Stimulated activated CD4-positive, alpha-beta T cell treated with anti-CD3 and anti-CD28 coated beads, Interleukin-15, amount 100 ng/mL, for 1 hour (primary cell): ENCODE measurements at places on chromosomes 5 and 9.

GRCh38 chr9:36812556-36812955 lies 221.5 kb downstream of the PAX5 start:
- no peak for DNase-seq

- no peak for DNase-seq
Measured at GRCh38 chr9:5315187-5315923, 10.8 kb upstream of the RLN2 start.

- DNase-seq: no peak
Measured at GRCh38 chr5:52685566-52685965, 102.2 kb upstream of the ITGA1 start.

- DNase-seq: no peak
Measured at GRCh38 chr9:96484521-96484931, 34.6 kb downstream of the HABP4 start.

DNA sequence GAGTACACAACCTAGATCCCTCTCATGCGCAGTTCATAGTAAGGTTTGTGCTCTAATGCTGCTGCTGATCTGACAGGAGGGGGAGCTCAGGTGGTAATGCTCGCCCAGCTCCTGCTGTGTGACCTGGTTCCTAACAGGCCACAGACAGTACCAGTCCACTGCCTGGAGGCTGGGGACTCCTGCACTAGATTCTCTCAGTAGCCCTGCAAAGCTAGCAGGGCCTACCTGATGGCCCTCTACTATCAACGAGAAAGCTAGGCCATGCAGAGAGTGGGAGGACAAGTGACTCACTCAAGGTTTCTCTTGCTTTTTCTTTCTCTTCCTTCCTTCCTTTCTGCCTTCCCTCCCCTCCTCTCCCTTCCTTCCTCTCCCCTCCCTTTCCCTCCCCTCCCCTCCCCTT lies 55.1 kb upstream of the TEX48 start:
- DNase-seq: no peak

GRCh38 chr9:6106711-6107339 lies 91.4 kb upstream of the RANBP6 start:
- DNase-seq: no peak

- no peak for DNase-seq
Measured at GRCh38 chr9:34332076-34332964, 3.0 kb downstream of the NUDT2 start.

GRCh38 chr5:111083323-111083722 lies 8.8 kb upstream of the WDR36 start:
- DNase-seq: no peak

DNA sequence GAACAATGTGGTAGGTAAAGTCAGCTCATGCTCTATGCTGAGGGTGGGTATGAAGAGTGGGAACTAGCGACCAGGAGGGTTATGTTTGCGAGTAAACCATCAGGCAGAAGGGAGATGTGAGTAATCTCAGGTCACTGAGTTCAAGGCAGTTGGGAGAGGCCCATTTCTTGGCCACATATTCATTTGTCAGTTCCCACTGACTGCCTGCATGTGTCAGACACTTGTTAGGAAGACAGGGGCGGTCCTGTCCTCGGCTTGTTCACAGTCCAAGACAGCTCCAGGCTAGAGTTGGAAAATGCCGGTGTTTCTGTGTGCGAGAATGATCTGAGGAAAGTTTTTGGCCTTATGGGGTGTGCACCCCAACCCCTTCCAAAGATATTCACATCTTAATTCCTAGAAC lies 48.6 kb upstream of the GDNF start:
- DNase-seq: no peak

- DNase-seq: no peak
Measured at GRCh38 chr5:1673042-1673677, 126.5 kb downstream of the MRPL36 start.

- DNase-seq: no peak
Measured at GRCh38 chr9:134636149-134636507, 5.5 kb upstream of the COL5A1 start.

DNA sequence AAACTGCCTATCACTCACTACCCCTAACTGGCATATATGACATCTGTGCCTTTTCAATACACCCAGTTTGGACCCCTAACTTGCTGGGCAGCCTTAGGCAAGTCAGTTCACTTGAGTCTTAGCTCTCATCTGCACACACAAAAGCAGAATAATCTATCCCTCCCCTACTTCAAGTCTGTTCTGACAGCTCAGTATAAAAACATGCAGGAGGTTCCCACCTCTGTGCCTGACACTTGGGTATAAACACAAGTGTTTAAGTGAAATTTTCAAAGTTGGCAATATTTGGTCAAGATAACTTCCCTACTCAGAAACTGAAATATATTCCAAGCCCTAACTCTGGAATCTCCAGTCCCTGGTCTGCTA lies 12.6 kb downstream of the HNRNPH1 start:
- DNase-seq: no peak

DNA sequence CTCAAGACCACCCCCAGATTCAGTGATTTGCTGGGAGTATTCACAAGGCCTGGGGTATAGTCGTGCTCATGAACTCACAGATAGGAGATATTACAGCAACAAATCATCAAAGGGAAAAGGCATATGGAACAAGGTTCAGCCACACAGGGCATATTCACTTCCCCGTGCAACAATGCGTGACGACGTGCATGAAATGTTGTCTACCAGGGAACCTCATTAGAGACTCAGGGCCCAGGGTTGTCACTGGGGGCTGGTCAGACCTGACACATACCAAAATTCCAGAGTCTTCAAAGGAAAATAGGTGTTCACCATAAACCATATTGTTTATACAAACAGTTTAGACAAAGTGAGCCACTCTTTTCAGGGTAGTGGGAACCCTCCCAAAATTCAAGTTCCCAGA lies 212.4 kb downstream of the RFK start:
- no peak for DNase-seq
